Hematopoietic multipotent progenitor cell treated with erythropoietin and hydrocortisone succinate and interleukin-3 and kit ligand, for 4 days (in vitro differentiated cells): ENCODE measurements at places on chromosomes 7 and 10.

DNA sequence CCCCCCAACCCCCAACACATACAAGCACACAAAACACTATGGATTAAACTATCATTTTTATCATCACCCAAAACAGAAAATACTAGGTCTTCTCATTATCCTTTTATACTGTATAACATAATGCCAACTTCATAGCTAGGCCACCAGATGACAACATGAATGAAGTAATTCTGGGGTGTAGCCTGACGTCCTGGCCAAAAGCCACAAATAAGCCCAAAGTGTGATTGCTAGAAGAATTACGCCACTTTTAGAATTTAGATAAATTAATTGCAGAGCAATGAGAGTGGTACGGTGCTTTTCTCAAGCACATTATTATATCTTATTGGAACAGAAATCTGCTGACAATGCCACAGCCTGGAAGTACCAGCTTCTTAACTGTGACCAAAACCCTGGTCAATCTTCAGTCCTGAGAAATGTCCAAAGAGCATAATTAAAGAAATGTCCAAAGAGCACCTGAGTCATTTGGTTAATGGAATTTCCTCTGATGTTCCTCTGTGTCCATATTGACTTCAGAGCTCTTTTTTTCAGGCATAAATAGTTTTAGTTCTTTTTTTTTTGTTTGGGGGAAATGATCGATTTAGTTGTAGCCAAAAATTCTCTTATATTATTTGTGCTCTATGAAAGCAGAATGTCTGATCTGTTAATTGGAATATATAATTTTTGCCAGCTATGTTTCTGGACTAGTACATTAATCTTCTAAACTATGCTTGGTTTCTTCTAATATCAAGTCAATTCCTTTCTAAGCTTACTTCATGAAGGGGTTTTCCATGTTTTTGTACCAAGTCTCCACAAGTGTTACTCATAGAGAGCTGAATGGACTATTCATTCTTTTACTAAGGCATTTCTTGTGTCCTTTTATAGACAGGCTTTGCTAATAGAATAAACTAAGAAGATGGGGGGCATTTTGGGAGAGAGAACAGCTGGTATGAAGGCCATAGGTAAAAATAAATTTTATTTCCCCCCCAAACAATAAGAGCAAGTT is 233.4 kb upstream of the SLC26A5 start:
- no peak for DNase-seq

- no peak for DNase-seq
Measured at GRCh38 chr10:95508730-95509129, 52.4 kb downstream of the SORBS1 start.

DNA sequence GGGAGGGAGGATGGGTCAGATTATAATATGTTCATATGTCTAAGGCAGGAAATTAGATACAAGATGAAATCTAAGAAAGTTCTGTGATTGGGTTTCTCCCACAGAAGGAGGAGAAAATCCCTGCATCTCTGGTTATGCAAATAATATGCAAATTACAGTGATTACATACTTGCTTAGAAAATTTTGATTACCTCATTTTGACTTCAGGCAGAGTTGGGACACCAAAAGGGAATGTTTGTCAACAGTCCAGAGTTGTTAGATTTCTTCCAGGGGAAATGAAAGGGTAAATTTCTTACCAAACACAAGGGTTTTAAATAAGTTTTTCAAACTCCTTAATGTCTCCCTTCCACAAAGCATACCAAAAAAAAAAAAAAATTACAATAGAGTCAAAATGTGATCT is 101.4 kb upstream of the STEAP1B start:
- DNase-seq = no peak

DNA sequence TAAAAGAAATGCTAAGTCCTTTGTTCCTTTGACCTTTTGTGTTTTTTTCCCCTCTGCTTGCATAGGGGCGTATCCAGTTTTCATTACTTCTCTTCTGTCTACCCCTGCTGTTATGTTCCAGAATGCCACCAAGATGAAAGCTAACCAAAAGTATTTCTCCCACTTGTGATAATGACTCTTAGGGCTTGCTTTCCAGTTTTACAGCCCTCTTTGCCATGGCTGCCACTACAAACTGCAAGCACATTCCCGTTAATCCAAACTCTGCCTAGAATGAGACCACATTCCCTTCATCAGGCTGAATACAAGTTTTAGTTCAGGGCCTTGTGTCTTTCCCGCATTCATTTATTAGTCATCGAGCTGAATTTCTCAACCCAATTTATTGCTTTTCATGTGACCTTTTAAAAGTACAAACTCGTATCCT is 23.6 kb upstream of the CD36 start:
- DNase-seq = no peak

- no peak for DNase-seq
Measured at GRCh38 chr10:124095096-124095495, 1.7 kb upstream of the CHST15 start.

DNA sequence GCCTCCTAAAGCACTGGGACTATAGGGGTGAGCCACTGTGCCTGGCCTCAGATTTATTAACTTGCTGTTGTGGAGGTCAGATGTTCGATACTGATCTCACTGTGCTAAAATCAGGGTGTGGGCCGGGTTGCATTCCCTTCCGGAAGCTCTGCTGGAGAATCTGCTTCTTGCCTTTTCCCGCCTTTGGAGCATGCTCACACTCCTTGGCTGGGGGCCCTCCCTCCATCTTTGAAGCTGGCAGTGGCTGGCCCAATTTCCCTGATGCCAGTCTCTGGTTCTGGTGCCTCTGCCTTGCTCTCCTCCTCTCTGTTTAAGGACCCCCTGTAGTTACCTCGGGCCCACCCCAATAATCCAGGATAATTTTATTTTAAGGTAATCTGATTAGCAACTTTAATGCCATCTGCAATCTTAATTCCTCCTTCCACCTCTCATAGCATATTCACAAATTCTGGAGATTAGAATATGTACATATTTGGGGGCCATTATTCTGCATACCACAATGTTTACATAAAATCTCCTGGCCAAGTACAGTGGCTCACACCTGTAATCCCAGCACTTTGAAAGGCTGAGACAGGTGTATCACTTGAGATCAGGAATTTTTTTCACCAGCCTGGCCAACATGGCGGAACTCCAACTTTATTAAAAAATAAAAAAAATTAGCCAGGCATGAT is 7.9 kb upstream of the PITRM1 start:
- DNase-seq = no peak

GRCh38 chr10:75497997-75498883 is 66.8 kb downstream of the LRMDA start:
- no peak for DNase-seq

GRCh38 chr7:131538071-131538812 is 18.2 kb downstream of the PODXL start:
- DNase-seq = no peak

DNA sequence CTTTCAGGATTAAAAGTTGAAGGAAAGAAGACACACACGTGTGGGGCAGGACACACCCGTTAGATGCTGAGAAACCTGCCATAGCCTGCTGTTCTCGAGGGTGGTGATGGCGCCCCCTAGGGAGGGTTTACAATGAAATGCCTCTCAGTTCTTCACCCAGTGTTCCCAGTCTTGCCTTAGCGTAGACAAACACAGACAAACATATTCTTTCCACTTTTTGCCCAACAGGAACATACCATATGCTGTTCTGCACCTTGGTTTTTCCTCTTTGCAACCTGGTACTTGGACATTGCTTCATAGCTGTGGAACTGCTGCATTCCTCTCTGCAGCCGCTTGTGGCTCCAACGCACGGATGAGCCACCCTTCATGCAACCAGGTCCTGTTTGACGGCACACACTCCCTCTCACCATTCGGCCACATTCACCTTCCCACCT is 23.3 kb upstream of the HSPA12A start:
- DNase-seq = peak; percentile 51

DNA sequence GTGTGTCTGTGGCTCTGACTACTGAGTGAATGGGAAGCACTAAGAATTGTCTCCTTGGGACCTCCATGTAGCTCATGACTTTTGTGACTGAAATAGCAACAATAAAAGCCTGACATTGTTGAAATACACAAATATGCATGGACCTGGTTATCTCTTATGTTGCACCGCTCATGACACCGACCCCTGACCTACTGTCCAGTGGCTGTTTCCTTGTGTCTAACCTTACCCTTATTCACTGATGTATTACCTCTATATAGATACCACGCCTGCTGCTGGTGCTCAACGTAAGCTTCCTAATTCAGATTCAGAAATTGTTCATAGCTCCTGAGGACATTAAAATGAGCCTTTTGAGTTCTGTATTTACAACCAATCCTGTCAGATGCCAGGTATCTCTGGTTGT is 243.4 kb upstream of the SEMA3C start:
- no peak for DNase-seq

DNA sequence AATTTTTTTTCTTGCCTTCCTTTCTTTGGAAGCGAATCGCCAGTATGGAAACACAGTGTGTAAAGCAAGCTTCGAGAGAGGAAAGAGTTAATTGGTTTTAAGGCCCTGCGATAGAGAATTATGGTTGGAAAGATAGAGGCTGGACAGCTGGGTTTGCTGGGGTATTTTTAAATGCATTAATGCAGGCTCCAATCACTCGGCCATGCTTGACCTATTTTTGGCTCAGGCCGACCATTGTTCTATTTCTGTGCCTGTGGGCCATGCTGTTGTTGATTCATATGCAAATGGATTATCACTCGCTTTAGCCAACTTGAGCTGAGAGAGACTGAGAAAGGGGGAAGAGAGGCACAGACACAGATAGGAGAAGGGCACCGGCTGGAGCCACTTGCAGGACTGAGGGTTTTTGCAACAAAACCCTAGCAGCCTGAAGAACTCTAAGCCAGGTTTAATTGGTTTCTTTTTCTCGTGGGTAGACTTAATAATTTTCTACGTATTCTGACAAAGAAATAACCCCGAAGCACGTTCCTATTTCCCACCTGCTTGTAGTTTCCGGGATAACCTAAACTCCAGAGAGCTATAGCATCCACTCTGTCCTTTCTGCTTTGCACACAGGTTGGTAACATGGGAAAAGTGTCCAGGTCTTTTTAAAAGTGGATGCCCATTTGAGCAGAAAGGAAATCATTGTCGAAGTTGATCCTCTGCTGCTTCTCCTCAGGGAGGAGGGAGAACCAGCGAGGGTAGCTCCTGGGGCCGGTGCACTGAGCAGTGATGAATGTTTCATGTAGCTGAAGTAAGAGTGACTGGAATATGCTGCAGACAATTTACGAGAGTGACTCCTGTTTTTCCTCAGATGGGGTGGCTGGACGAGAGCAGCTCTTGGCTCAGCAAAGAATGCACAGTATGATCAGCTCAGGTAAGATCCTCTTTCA is at the start of gene HDAC9:
Gene HDAC9 (plus strand): TSS at position 338 of the 929 bp plus-strand sequence. CDS start 554 bp downstream, at position 892.
- DNase-seq = peak; percentile 66

- DNase-seq = peak; percentile 44
Measured at GRCh38 chr7:143979998-143980397, 20.1 kb upstream of the OR6B1 start.

DNA sequence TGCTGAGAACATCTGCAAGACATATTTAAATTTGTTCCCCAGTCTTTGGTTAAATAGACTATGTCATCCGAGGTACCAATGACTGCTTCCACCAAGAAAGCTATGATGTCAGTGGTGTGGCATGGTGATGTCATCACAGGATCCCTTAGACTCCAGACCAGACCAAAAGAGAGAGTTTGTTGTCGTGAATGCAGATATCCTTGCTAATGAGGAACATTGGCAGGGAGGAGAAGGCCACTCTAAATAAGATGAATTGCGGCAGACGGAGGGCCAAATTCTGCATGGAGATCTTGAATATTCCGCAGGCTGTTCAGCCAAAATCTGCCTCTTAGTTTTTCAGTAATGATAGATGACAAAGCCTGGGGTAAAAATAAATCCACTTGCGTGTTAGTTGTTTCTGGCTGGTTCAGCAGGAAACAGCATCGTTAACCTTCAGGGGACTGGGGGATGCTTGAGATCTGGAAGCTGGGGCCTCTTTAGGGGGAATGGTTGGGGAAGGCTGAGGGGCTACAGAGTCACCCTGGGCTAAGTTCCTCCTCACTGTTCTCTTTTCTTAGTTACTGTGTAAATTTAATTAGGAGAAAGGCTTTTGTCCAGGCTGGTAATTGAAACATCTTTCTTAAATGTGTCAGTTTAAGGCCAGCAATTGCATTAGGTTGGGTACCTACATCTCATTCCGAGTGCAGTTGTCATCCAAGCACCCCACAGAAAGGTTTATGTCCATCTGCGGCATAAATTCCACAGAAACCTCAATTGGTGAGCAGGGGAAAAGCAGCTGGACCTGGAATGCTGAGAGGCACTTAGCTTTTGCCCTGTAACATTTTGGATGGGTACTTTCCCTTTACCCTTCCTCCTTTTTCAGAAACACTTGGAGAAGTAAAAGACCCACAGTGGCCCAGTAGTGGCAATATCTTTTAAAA is 11.6 kb upstream of the CAMK1D start:
- DNase-seq = no peak

- DNase-seq = no peak
Measured at GRCh38 chr7:139683137-139683921, 94.5 kb downstream of the HIPK2 start.

DNA sequence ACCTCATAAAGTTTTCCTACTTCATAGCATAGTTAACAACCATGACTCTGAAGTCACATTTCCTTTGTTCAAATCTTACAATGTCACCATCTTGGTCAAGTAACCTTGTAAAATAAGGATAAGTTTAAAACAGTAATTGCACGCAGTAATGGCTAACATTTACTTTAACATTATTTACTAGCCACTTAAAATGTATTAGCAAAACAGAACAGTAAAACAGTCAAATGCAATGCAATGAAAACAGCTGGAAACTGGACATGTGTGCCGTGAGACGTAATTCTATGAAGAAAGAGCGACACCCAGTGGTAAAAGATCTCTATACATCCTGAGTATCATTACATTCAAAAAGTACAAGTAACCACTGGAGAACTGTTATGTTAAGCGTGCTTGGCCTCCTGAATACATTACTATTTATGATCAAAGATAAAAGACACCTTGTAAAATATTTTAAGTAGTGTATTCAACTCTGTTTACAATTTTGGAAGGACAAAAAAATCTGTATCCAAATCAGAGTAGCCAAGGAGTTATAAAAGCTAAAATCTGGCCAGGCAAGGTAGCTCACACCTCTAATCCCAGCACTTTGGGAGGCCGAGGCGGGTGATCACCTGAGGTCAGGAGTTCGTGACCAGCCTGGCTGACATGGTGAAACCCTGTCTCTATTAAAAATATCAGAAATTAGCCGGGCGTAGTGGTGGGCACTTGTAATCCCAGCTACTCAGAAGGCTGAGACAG is 27.2 kb downstream of the ATE1 start:
- DNase-seq = peak; percentile 88
